ENCODE measurements at places on chromosomes 1 and 21.

DNA sequence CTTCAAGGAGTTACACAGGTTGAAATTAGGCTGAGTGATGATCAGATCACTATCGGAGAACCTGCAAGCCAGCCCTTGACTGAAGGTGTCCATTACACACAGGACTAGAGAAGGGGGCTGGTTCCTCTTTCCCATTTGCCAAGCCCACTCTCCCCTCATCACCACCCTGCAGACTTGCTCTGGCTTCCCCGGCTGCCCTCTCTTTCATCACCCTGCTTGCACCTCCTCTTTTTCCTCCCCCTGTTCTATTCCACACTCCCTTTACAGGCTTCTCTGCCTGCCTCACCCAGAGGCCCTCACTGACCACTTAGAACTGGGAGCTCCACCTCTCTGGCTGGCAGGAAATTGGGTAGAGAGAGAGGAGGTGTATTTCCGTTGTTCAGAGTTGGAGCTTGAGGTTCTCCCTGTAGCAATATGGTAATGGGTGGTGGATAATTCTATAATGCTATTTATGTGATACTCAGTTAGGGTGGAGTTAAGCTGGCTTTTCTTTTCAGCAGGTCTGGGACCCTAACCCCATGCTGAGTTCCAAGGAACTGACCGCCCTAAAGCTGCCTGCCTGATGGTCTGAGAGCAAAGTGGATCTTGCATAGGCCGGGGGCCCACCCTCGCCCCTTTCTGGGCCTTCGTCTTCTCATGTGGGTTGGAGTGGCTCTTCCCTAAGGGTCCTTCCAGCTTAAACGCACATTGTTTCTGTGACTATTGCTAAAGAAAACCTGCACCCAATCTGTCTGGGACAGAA is 111.8 kb upstream of the ADAR start:
- DNase-seq = no peak

DNA sequence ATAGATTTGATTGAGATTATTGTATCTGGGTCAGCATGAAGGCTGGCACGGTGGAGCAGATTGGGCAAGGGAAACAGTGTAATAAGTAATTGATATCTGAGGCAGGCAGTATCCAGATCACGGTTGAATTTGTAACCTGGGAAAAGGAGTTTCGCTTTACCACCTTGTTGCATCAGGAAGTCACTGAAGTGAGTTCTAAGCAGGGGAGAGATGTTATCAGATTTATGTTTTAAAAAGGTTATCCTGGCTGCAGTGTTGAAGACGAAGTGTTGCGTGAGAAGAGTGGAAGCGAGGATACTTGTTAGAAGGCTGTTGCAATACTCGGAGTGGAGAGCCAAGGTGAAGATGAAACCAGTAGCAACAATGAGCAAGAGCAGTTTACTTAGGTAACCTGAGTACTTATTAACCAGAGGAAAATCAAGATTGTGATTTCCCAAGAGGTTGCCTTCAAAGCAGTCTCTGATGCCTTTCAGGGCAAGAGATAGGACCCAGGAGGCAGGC is 77.8 kb downstream of the LHX9 start:
- DNase-seq = no peak

- DNase-seq = no peak
These were observed 140.3 kb downstream of the LMX1A start for GRCh38 chr1:165216254-165216653.

DNA sequence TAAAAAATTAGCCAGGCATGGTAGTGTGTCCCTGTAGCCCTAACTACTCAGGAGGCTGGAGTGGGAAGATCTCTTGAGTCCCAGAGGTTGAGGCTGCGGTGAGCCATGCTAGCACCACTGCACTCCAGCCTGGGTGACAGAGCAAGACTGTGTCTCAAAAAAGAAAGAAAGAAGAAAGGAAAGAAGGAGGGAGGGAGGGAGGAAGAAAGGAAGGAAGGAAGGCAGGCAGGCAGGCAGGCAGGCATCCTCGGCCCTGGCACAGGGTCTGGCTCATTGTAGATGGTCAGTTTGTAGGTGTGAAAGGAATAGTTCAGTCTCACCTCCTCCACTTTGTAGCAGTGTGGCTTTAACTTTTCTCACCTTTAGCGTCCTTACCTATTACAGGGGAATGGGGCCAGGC is 25.0 kb downstream of the NAV1 start:
- DNase-seq = no peak

DNA sequence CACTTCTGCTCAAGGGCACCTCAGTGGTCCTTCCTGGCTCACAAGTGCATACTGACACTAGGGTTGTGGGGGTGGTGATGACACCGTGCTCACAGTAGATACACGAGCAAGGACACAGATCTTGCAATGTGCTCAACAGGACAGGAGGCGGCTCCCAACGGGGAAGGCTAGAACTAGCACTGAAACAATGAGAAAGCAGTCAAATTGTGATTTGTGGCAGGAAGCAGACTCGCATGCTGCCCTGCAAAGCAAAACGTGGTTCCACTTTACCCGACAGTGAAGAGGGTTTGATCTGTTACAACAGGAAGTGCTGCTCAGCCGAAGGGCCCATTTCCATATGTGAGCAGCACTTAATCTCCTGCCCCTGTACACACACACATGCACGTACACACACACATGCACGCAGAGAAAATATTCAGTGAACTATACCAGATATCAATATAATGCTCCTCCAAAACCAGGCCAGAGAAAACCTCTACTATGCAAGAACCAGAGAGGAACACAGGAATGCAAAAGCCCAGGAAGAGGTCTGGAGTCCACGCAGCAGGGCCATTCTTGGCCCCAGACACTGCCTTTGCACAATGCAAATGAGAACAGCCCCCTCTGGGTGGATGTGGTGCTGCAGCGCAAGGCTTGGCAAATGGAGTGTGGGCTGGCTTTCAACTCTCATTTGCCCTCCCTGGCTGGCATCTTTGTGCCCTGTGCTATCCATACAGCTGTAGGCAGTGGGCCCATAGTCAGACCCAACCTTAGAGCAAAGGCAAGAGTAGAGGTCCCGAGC is 47.1 kb downstream of the KANK4 start:
- DNase-seq = peak; percentile 33

GRCh38 chr1:15316510-15316909 is 69.5 kb downstream of the FHAD1 start:
- DNase-seq = no peak

GRCh38 chr1:7975212-7975865 is 13.8 kb downstream of the PARK7 start:
- peak; percentile 42 for DNase-seq

- no peak for DNase-seq
These were observed 28.9 kb downstream of the UCHL5 start for GRCh38 chr1:193030280-193030679.

DNA sequence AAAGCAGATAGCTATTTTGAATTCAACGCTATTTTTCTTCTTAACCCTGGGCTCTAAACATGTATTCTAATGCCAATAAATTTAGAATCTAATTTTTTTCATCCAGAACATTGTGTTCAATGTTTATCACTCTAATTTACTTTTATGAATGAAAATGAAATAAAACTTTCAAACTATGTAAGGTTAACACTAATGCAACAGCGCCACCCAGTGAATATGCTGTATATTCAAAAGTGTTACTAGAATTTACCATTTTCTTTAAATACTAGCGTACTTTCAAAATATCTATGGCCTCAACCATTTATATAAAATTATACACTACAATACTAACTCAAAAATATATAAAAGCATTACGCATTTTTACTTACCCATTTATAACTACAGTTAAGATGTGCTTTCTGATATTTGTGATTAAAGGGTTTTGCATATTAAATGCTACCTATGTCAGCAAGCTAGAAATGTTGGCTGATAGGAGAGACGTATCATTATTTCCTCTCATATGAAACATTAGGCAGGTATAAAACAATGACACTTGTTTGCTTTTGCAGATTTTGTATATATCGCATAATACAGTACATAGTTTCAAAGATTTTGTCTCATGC is 5.9 kb upstream of the NUF2 start:
- DNase-seq = no peak

GRCh38 chr1:185578293-185578692 is 155.9 kb upstream of the HMCN1 start:
- no peak for DNase-seq

DNA sequence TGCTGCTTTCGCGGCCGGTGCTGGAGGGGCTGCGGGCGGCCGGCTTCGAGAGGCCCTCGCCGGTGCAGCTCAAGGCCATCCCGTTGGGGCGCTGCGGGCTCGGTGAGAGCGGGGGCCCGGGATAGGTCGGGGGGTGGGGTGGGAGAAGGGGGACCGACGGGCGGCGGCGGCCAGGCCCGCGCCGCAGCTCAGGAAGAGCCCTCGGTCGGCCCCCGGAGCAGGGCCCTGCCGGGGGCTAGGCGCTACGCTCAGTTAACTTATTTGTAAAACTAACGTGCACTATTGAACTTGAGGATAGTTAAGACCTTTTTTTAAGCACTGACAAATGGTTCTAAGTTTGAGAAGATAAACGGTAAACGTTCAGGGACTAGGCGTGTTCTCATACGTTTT is 418 bp downstream of the DDX20 start:
- no peak for DNase-seq

GRCh38 chr1:44040846-44041245 is 9.6 kb upstream of the SLC6A9 start:
- no peak for DNase-seq

GRCh38 chr21:33058957-33059356 is 11.0 kb upstream of the OLIG1 start:
- no peak for DNase-seq

- DNase-seq = peak; percentile 14
These were observed 263.6 kb downstream of the DUSP10 start for GRCh38 chr1:221478050-221478949.

DNA sequence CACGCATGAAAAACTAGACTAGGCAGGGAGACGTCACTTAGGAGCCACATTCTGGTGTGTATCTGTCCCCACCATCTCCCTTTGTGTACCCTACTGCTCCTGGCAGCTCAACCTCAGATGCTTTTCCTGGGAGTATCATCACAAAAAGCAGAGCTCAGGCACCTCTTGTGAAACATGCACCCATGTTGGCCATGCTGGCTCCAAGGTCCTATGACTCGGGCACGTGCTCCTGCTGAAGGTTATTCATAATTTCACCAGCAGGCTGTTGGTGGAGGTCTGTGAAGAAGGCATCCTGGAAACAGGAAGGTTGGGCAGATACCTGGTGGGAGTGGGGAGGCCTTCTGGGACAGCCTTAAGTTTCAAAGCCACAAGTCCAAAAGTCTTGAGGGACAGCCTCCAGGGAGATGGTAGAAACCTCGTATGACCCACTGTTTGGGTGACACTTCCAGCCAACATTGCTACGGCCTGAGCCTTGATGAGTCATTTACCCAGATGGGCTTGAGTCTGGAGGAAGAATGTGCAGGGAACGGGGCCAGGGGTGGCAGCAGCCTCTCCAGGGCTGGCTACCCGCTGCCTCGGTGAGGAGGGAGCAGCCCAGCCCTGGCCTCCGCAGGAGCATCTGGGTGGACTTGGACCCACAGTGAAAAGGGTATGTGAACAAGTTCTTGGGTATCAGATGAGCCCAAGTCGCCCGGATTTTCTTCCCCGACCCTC is 75.8 kb downstream of the PGBD5 start:
- no peak for DNase-seq

DNA sequence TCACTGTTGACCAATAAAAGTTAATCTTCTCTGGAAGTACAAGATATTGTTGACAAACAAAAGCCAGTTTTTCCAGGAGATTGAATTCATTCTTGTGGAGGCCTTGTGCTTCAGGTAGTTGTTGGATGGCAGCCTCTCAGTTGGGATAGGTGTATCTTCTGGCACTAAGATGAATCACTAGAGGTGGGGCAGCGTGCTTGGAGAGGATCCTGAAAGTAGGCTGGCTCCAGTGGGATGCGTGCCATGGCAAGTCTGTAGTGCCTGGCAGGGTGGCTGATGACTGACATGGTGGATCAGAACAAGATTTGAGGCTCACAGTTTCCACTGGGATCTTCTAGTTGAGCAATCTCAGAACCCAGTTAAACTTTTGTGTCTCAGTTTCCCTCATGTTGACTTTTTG is 2.4 kb downstream of the VPS13D start:
- DNase-seq = no peak

DNA sequence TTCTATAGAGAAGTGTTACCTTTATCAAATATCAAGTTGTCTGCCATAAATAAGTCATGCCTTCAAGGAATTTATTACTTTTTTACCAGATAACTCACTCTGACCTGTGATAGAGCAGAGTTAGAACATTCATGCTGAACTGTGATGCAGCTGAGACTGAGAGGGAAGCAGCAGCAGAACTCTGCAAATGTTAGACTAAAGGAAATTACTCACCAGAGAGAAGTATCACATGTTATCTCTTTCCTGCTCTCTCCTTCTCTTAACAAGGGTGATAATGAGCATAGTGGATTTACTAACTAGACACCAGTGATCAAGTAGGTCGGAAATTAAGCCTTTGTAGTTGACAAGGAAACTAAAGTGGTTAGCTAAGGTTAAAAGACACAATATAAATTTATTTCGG is 181.6 kb downstream of the RASAL2 start:
- no peak for DNase-seq

GRCh38 chr1:230760360-230760827 is 13.2 kb downstream of the CAPN9 start:
- DNase-seq = no peak

DNA sequence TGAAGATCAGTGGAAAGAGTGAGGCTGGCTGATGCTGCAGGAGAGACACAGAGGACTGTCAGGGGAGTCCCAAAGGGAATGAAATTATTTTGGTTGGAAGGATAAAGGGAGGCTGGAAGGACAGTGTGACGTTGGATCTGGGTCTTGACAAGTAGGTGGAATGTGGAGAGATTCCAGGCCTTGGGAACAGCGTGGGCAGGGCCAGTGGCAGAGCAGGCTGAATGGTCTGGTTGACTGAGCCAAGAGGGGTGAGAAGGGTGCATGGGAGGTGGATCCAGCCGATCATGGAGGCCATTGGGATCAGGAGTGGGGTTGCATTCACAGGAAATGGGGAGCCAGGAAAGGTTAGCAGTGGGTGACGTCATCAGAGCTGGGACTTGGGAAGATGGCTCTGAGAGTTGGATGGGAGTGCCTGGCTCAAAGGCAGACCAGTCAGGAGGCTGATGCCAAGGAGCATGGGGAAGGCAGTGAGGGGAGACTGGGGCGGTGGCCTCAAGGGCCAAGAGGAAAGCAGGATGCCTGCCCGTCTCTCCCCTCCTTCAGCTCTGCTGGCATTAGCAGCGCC is 146.2 kb upstream of the VAMP3 start:
- no peak for DNase-seq

DNA sequence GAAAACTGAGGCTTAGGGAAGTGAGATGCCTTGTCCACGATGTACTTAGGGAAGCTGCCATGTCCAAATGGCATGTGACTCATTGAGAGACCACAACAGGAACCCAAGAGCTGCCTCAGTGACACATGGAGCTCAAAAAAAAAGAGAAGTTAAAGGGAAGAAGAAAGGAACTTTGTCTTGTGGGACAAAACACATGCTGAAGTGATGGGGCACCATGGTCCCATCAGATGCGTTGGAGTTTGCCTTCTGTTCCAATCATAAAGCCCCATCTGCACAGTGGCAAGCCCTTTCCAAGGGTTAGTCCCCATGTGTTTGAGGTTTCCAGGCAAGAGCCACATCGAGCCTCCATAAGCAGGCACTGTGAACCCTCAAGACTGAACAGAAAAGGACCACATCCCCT is 8.0 kb downstream of the MED8 start:
- DNase-seq = no peak

- DNase-seq = no peak
These were observed 101.7 kb downstream of the NAV1 start for GRCh38 chr1:201640624-201641023.

GRCh38 chr1:2087766-2088165 is 37.6 kb downstream of the PRKCZ start:
- no peak for DNase-seq

- DNase-seq = no peak
These were observed 99.1 kb downstream of the MT1HL1 start for GRCh38 chr1:236904892-236905741.

- no peak for DNase-seq
These were observed 26.4 kb upstream of the IL12RB2 start for GRCh38 chr1:67281244-67281643.
